ENCODE measurements at places on chromosomes 1 and 21.

- no peak for DNase-seq
Measured at GRCh38 chr1:16067127-16067768, 6.2 kb downstream of the FAM131C start.

DNA sequence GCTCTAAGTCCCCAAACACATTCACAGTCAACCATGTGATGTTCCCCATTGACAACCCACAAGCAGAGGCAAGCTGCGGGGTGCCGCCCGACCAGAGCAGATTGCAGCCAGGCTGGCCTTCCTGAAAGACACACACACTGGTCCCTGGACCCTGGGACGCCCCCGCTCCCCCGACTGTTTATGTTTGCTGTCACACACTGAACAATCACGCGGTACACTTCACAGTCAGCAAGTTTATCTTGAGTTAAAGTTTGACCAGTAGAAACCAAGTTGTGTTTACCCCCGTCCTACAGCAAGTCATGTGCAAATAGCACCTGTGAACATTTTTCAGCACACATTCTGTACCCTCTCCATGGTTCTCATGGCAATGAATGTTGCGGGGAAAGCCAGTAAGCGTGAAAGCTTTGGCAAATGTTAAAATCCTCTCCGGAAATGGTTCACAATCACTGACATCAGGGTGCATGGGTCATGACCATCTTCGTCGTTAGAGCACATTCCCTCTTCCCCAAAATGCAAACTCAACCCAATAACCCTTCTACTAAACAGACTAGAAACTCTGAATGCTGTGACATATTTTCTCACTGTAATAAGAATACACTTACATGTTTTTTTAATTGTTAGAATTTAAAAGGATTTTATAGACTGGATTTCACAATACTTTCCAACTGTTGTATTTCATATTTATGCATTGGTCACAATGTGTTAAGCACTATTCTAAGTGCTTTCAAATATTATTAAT, 33.3 kb upstream of the IRF2BP2 start:
- DNase-seq = no peak

- no peak for DNase-seq
Measured at GRCh38 chr1:14658642-14659041, 60.2 kb downstream of the KAZN start.

GRCh38 chr1:1122078-1122811, 6.4 kb upstream of the C1orf159 start:
- DNase-seq = peak; percentile 88
